ENCODE measurements at places on chromosomes 3 and 15. TPM values are rescaled to one million over a fixed set of nuclear protein-coding genes. Genes with fewer than 3 reads are reported as not detected.
A peak's percentile ranks its signal among the peaks of the same experiment; 100 is the strongest.

RYR3 gene
- total RNA-seq: 1.5 TPM

GRCh38 chr15:24957691-24958090 lies 2.9 kb downstream of the SNRPN start:
- no peak for DNase-seq

DNA sequence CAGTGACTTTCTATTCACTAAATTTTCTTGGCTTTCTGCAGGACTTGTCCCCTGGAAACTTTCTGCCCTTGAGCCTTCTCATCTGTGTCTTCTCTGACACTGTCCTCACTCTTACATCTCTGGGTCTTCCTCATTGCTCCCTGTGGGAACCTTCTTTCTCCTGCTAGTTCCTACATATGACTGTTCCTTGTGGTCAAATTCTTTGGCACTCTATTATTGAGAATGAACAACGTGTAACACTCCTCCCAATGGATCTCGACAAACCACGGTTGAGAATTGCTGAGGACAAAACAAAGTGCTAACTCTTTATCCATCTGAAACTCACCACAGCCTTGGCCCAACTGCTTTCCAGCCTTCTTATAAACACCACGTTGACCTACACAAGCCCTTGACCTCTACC lies 3.5 kb upstream of the FAM81A start:
- no peak for DNase-seq

KNG1 gene
- not detected for total RNA-seq

- DNase-seq: no peak
These were observed 109.9 kb downstream of the TLE3 start for GRCh38 chr15:69987492-69988489.

DNA sequence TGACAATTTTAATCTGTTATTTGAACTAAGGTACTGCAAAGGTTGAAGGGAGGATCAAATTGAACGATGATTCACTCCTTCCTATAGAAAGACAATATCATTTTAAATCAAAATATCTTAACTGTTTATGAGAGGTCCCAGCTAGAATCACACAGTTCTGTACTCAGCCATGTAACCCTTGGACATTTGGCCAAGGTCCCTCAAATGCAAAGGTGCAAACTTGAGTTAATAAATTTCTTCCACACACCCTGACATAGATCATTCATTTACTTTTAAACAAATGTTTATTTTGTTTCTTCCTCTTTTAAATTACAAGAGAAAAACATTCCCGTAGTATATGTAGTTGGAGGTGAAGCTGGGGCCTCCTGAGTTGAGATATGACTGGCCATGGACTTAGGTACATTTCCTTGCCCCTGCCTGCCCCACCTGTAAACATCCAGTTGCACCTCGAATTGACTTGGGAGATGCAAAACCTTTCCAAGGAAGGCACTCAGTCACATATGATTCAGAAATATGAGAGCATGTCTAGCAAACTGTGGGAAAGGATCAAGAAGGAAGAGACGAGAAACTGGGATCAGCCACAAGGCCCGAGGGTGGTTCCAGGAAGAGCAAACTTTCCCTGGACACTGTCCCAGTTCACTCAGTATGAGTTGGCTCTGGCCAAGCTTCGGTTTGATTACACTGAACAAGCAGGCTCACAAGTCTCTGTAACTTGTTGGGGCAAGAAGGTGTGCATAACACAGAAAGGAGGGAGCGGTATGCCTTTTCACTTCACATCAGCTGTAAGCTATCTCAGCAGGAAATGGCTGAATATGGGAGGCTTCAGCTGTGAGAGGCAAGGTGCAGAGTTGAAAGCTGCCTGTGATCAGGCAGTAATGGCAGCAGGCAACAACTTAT lies 6.7 kb downstream of the TNFSF10 start:
- DNase-seq: no peak

GRCh38 chr3:127734754-127735473 lies 62.2 kb downstream of the ABTB1 start:
- no peak for DNase-seq

GRCh38 chr3:99693636-99694035 lies 55.2 kb downstream of the COL8A1 start:
- DNase-seq: no peak

DNA sequence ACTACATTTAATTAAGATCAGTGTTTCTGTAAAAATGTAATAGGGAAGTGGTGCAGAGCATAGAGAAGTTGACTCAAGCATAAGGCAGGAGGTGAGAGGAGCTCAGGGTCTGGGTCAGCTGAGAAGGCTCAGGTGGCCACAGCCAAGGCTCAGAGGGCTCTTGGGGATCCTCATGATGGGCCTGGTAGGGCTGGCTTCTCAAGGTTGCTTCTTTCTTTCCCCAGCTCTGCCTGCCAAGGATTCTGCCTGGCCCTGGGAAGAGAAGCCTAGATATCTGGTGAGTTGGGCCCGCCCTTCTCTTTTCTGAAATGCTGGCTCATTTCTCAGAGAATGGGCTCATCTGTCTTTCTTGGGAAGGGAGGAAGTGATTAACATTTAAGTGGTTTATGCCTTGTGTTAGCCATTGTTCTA lies 6.5 kb downstream of the ZNF589 start:
- DNase-seq: no peak

DNA sequence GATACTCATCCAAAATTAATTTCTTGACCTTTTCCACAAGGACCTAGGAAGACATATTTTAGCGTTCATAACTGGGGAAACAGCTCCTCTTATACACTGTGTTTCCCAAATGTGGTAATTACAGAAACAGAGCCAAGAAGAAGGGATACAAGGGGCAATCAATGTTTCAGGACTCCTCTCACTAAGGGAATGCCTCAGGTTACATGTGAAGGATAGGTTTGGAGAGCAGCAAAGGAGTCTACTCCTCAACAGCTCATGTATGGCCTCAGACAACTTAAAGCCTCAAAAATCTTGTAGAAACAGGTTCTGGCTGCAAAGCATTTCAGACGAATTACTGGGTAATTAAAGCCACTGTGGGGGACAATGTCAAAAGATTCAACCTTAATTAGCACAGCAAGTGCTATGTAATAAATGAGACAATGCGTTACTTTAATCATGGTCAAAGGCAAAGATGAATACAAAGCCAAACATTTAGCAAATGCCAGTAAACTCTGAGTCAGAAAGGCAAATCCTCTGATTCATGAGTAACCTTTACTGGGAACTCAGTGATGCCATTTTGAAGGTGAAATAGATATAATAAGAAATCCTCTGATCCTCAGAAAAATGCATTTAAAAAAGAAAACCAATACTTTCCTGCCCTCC lies 1111.2 kb downstream of the TUSC7 start:
- no peak for DNase-seq

DNA sequence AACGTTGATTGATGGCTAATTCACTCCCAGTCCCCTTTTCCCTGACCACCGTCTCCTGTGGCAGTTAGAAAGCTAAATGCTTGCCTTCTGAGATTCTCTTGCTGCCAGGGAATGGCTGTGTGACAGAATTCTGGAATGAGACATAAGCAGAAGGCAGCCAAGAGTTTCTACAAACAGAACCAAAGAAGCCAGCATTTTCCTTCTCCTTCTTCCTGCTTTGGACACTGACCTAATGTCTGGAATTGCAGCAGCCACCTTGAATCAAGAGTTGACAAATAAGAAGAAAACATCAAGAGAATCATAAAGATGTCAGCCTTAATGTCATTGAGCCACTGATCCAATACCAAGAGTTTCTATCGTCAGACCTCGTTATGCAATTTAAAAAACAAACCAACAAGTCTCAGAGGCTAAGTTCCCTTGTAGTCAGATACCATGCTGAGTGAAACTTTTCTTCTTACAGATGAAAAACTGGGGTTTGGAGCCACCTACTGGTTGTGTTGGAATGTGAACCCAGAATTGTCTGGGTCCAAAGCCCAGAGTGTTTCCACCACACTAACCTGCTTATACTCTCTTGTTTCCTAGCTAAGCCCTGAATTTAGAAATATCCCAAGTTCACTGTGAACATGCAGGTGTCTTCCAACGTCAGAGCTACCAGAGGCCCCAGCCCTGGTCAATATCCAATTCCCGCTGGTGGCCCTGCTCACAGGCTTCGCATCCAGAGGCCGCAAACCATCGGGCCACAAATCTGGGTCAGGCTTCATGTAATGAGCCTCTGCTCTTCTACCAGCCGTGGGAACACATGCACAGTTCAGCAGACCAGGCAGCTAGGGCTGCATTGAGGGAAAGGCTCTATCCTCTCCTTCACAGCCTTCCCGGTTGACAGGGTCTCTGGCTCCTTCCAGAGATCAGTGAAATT lies 42.5 kb downstream of the MCF2L2 start:
- peak; percentile 59 for DNase-seq

SPINT1 gene
- 1.3 TPM for total RNA-seq

ISLR gene
- 2.6 TPM for total RNA-seq

GRCh38 chr15:89947385-89947784 lies 34.6 kb upstream of the ARPIN start:
- no peak for DNase-seq

- no peak for DNase-seq
These were observed 84.5 kb downstream of the CHSY1 start for GRCh38 chr15:101167411-101167752.

DNA sequence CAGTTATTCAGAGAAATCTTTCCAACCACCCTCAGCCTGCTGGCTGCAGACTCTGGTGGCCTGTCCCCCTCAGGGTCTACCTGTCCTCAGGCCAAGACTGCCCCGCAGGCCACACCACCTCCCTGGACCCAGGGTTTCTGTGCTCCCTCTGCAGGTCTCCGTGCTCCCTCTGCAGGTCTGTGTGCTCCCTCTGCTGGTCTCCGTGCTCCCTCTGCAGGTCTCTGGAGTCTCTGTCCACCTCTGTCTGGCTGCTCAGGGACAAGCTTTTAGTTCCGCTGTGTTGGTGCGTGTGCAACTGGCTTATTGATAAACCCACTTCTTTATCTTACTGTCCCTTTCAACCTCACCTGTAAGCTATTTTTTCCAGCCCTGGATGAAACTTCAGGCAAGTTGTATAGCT lies 30.1 kb downstream of the BDH1 start:
- no peak for DNase-seq

TGM5 gene
- not detected for total RNA-seq

DNA sequence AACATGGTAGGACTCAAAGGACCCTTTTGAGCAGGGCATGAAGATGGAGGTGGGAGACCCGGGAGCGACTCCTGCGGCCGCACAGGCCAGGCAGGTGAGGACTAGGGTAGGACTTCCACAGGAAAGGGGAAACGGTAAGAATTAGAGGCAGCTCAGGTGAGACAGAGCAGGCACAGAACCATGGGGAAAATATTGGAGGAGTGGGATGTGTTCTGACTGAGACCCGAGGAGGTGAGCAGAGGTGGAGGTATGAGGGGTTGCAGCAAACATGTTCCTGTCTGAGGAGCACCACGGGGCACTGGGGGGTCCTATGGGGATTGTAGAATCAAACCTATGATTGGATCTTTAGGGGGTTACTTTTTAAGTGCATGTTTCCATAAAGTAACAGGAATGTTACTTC lies 1.4 kb upstream of the ISG20 start:
- DNase-seq: no peak

GRCh38 chr3:4343258-4343657 lies 40.1 kb downstream of the SETMAR start:
- DNase-seq: no peak

DNA sequence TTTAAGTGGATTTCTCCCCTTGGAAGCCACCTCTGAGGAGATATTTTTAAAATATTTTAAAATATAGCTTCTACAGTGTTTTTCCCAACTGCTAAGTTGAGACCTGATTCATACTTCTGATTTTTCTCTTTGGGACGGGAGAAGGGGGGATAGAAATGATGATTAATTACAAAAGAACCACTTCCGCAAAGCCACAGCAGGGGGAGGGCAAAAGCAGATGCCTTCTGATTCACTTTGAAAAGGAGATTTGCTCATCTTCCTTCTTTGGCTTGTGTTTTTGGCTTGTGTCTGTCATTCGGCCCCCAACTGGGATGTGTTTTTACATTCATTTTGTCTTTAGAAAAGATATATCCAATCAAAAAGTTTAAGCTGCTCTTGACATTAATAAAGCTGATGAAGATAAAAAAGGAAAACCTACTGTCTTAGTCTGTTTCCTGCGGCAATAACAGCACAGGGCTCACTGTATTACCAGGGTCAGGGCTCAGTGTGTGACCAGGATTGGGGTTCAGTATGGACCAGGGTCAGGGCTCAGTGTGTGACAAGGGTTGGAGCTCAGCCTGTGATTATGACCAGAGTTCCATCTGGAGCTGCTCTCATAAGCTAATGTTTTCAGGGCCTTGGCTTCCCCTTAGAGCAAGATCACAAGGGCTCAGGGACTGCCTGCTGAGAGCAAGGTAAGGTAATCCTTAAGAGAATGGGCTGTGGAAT lies 223.2 kb downstream of the MTHFS start:
- DNase-seq: no peak

LSM3 gene
- total RNA-seq: 19.1 TPM

GOLGA8Q gene
- total RNA-seq: not detected

DNA sequence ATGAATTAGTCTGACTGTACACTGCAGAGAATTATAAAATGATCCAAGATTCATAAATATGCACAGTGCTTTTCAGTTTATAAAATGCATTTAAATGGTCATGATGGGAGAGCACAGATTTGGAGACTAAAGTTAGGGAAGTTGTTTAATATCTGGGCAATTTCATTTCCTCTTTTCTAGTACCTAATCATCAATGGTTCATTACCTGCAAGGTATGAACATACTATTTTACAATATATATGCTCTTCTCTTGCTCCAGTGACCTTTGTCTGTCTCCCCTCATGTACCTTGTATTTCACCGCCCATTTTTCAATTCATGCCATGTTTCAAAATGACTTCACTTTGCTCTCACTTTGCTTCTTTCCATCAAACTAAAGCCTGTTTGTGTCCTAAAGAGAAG lies 114.5 kb downstream of the SUCNR1 start:
- no peak for DNase-seq

CCDC50 gene
- total RNA-seq: 48.4 TPM

DNA sequence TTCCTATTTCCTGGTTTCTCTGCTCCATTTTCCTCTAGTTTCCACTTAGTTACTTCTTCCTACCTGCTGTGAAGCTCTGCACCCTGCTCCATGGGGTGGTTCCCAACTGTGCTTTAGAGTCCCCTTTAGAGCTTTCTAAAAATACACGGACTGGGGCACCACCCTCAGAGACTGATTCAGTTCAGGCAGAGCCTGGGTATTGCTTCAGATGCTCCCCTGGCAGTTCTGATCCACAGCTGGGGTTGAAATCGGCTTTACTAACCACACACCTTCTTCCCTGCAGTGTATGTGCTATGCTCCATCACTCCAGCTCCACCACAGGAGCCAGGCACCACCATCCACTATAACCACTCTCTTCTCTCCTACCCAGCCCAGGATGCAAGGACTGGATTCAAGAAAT lies 12.6 kb downstream of the ANP32A start:
- DNase-seq: no peak

Measured in neural crest cell (in vitro differentiated cells).